Stimulated activated naive CD4-positive, alpha-beta T cell (primary cell): ENCODE measurements at places on chromosomes 16 and 17.

DNA sequence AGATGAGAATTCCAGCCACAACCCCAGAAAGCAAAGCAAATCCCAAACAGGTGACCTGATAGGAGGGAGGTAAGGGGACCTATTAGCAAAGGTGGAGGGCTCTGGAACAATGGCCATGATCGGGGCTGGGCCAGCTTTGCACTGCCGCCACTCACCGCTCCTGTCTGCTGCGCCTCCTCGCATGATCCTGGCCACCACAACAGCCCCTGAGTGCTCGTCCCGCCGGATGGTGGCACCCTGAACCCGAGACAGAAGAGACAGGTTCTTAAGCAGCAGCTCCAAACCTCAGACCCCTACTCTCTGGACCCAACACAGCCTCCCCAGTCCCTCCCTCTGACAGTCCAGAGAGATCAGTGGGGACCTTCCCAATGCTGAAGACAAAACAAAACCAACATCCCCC is 5.3 kb downstream of the MPP3 start:
- no peak for DNase-seq

GRCh38 chr17:44005527-44006271 is 1.3 kb downstream of the NAGS start:
- peak; percentile 41 for DNase-seq

GRCh38 chr17:16900288-16900882 is 71.5 kb downstream of the TNFRSF13B start:
- DNase-seq = no peak

- DNase-seq = no peak
Measured at GRCh38 chr17:56313201-56313600, 159.9 kb downstream of the ANKFN1 start.

DNA sequence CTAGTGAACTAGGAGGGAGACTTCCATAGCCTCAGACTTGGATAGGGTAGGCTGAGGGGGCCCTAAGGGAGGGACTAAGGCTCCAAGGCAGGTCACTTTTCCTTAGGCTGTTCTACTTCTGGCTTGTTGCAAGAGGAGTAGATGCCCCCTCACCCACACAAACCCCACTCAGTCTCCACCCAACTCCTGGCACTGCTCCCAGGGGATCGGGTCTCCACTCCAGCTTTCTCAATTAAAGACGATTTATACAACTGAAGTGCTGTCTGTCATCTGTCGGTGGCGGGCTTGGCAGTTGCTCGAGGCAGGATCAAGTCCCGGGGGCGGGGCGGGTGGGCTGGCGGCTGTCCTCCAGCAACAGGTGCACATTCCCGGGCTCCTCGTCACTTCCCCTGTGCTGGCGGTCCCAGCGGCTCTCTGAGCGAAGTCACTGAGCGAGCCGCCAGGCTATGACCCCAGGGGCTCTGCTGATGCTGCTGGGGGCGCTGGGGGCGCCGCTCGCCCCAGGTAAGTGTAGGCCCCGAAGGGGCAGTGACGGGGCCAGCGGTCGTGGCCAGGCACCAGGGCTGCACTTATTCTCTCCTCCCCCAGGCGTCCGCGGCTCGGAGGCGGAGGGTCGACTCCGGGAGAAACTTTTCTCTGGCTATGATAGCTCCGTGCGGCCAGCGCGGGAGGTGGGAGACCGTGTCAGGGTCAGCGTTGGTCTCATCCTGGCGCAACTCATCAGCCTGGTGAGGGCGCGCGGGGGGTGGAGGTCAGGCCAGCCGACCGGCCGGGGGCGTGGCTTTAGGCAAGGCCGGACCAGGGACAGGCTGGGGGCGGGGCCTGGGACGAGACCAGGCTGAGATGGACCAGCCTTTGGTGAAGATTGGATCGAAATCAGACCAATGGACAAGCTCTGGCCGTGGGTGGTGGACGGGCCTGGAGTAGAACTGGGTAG is at the start of gene CHRNB1:
Gene CHRNB1 (plus strand): TSS at position 380 of the 937 bp plus-strand sequence. CDS start 67 bp downstream, at position 447.
- DNase-seq = peak; percentile 13
